Stimulated activated CD4-positive, alpha-beta T cell treated with anti-CD3 and anti-CD28 coated beads, TNF-alpha, amount 100 ng/mL, for 1 hour (primary cell): ENCODE measurements at places on chromosomes 2 and 18.

DNA sequence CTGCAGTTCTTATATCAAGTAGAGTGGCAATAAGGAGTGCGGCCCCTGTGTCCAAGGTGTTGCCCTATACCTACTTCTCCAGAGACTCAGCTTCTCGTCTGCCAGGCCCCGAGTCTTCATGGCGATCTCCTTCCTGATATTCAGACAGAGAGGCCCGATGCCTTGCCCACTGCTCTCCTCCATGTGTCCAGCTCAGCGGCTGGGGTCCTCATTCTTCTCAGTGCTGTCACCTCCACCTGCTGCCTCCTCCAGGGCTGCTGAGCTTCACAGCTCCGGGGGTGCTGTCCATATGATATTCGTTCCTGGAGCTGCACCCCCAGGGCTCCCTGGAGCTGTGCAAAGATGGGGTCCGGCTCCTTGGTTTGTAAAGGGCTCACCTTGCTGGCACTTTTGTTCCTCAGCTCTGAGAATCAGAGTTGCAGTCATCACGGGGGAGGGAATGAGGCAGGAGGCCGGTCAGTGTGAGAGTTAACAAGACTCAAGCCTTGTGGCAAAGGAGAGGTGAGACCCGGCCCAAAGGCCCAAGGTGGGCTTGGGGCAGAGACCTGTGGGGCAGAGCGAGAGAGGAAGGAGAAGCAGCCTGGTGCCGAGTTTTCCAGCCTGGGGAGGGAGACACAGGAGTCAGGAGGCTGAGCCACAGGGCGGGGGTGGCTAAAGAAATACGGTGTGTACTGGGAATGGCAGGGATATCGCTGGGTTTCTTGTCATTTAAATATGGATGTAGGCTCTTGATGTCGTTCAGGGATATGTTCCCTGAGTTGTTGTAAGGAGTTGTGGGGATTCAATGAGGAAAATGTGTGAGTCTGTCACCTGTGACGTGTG lies 120.6 kb downstream of the CTIF start:
- DNase-seq: no peak

- DNase-seq: peak; percentile 20
These were observed 74.2 kb downstream of the VIT start for GRCh38 chr2:36770542-36771287.

- DNase-seq: no peak
These were observed 521.2 kb upstream of the FANCL start for GRCh38 chr2:58762176-58762781.

DNA sequence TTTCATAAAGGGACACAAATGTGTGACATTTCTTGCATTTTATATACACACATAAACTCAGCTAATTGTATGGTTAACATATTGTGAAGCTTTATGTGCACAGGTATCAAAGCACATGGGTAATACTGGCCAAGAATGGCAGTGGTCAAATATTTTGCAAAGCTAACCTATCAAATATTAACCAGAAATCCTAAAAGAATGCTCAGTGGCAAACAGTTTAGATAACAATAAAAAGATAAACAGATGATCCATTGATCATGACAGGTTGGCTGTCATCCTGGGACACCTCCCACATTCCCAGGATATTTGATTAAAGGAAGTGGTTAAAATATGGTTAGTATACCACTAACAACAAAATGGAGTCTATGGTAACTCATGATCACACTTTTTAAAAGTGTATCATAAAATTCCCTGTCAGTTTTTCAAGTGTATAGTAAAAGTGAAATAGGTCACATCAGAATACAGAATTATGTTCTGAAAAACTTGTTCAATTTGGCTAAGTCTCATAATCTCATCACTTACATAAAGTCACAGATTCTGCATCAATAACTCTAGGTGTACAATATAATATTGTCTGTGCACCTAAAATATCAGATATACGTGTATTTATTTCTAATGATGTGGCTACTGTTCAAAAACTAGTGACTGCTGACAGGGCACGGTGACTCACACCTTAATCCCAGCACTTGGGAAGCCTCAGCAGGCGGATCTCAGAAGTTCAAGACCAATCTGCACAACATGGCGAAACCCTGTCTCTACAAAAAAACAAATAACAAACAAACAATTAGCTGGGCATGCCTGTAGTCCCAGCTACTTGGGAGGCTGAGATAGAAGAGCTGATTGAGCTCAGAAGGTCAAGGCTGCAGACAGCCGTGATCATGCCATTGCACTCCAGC lies 48.9 kb downstream of the CDH2 start:
- DNase-seq: no peak

DNA sequence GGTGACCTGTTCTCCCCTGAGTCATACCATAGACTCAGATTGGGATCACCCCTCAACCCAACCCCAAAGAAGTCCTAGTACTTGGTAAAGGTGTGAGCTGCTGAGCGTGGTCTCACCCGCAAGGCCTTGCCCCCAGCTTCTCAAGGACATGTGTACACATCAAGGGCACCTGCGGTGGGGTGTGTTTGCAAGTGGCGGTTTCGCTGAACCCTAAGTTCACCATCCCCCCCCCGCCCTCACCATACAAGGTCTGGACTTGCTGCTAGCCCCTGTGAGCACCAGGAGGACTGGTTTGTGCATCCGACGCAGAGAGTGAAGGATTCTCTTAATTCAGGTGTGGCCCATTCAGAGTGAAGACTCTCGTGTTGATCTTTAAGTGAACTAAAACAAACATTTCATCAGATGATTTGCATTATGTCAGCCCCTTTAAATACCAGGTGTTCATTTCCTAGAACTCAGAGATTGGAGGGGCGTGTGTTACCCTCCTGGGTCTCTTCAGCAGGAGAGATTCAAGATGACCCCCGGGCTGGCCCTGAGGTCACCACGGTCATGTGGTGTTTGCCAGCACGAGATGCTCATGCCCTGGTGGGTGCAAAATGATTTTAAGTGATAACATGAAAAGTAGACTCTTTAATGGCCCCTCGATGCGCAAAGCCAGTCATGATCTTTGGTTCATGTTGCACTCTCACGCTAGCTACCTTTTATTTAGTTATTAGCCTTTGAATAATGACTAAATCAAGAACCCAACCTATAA lies 27.8 kb downstream of the MTERF4 start:
- no peak for DNase-seq

- DNase-seq: no peak
These were observed 38.7 kb downstream of the INPP4A start for GRCh38 chr2:98483257-98483861.

GRCh38 chr2:169513926-169514325 lies 4.4 kb downstream of the KLHL41 start:
- no peak for DNase-seq

DNA sequence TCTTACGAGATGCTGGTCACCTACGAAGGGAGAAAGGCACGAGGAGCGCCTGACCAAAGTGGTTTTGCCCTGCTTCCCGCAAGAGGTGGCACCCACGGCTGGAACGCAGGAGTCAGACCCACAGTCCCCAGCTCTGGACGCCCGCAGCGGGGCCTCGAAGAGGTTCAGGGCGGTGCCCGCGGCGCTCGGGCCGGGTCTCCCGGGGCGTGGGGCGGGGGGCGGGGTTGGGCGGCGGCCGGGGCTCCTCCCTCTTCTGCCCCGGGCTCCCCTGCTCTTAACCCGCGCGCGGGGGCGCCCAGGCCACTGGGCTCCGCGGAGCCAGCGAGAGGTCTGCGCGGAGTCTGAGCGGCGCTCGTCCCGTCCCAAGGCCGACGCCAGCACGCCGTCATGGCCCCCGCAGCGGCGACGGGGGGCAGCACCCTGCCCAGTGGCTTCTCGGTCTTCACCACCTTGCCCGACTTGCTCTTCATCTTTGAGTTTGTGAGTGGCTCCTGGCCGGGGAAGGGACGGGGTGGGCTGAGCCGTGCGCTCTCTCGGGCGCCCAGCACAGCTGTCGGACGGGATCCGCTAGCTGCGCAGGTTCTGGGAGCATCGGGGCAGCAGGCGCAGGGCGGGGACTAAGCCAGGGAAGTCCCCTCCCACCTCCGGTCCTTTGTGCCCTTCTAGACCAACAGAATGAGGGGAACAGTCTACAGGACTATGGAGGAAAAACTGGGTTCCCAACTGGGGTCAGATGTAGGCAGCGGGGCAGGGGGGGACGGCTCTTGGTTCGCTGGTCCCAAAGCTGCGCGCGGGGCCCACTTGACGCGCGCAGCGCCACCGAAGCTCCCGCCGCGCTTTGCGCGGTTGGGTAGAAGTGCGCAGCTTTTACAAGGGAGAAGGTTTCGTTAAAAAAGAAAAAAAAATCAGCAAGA lies at the start of gene MAL:
Gene MAL, plus strand, starts transcription at position 303 of the 914 bp plus-strand sequence. Its CDS starts 85 bp downstream, at position 388.
- peak; percentile 30 for DNase-seq

- no peak for DNase-seq
These were observed 835.1 kb downstream of the RNF144A start for GRCh38 chr2:7752291-7752690.
